ENCODE measurements at places on chromosomes 4 and X. TPM values are rescaled to one million over a fixed set of nuclear protein-coding genes. Genes with fewer than 3 reads are reported as not detected.

DNA sequence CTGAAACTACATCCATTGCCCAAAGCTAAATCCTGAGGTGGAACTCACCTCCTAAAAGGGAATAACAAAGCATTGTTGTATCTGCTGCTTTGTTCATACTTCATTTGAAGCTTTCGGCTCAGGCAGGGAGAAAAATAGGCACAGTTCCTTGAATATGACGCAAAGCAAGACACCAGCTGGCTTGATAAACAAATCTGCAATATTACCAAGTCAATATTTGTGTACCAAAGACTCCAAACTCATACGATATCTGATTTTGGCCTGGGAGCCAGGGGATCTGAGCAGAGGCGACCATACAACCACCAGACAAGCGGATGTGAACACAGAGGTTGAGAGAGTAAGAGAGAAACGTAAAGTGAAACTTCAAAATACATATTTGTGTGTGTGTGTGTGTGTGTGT, 34.8 kb upstream of the RAP1GDS1 start:
- DNase-seq, result no peak
- no peak overlapping the region for H3K27ac ChIP-seq

DNA sequence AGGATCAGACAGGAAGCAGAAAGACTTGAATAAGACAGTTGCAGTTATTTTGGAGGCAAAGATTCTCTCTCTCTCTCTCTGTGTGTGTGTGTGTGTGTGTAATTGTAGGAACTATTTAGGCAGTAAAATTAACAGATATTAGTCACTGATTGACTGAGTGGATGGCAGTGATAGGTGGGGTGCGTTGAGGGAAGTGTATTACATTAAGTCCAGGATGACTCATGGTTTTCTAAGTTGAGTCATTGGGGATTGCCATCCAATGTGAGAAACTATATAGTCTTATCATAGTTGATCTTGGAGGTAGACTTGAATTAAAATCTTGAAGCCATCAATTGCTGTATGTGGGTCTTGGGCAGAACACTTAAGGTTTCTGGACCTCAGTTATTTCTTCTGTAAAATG, 75.4 kb downstream of the AR start:
- no peak for DNase-seq
- H3K36me3 ChIP-seq, result no peaks in the 10 kb centered on the region
- H3K4me3 ChIP-seq, result no peak overlapping the region
- no peak overlapping the region for H3K27ac ChIP-seq

DNA sequence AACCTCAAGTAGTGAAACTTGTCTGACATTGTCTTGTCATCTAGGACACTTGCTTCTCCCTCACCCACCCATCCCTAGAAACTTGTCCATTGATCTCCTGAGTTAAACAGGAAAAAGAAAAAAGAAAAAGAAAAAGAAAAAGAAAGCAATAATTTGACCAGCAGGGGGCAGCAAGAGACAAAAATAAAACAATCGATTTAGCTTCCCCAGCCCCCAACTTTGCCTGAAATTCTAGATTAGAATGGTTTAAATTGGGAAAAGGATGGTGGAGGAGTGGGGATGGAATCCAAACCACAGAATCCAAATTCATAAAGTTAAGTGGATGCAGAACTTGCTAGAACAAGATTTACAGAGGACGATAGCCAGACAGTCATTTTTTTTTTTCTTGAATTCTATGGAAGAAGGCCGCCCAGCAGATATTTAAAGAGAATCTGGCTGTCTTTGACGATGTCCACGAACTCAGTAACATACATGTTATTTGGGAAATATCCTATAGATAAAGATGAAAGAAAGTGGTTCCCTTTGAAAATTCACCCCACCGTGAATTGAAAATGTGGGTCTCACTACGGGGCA, 282.9 kb downstream of the USP46 start:
- no peaks in the 10 kb centered on the region for H3K27me3 ChIP-seq
- no peak overlapping the region for H3K4me3 ChIP-seq
- DNase-seq, result no peak
- H3K27ac ChIP-seq, result no peak overlapping the region
- H3K36me3 ChIP-seq, result no peaks in the 10 kb centered on the region

DNA sequence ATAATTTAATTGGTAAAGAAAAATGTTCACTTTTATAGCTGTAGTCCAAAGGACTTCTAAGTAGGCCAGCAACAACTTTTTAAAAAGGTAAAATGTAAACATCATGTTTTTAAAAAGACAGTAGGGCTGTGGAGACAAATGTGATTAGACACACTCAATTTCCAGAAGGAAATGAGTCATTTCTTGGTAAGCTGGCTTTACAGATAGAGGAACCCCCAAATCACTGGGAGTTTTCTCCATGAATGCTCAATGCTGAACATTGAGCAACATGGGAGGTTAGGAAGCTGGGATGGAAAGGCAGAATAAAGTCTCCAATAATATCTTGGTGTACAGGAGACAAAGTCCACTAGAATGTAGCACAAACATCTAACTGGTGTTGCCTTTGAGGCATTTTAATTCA, 121.3 kb downstream of the NWD2 start:
- no peak overlapping the region for H3K4me3 ChIP-seq
- no peaks in the 10 kb centered on the region for H3K27me3 ChIP-seq
- DNase-seq, result no peak
- H3K4me1 ChIP-seq, result no peaks in the 10 kb centered on the region
- no peaks in the 10 kb centered on the region for H3K36me3 ChIP-seq
- H3K27ac ChIP-seq, result no peak overlapping the region

DNA sequence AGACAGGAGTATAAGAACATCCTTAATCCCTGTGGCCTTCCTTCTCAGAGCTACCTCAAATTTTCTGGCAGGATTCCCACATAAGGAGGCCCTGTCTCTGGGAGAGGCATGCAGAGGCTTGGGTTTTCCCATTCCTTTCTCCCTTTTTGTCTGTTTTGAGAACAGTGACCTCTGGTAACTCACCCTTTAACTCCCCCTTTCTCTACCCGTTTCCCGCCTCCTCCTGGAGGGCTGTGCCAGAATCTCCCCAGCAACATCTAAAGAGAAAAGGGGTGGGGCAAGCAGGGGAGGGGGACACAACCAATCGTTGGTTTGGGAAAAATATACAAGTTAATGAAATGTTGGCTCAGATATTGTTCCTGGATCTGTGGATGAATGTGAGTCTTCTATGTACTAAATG, 303.7 kb upstream of the IRS4 start:
- no peaks in the 10 kb centered on the region for H3K27me3 ChIP-seq
- no peaks in the 10 kb centered on the region for H3K36me3 ChIP-seq
- H3K4me1 ChIP-seq, result no peaks in the 10 kb centered on the region
- DNase-seq, result peak; percentile 8
- H3K27ac ChIP-seq, result no peak overlapping the region

DNA sequence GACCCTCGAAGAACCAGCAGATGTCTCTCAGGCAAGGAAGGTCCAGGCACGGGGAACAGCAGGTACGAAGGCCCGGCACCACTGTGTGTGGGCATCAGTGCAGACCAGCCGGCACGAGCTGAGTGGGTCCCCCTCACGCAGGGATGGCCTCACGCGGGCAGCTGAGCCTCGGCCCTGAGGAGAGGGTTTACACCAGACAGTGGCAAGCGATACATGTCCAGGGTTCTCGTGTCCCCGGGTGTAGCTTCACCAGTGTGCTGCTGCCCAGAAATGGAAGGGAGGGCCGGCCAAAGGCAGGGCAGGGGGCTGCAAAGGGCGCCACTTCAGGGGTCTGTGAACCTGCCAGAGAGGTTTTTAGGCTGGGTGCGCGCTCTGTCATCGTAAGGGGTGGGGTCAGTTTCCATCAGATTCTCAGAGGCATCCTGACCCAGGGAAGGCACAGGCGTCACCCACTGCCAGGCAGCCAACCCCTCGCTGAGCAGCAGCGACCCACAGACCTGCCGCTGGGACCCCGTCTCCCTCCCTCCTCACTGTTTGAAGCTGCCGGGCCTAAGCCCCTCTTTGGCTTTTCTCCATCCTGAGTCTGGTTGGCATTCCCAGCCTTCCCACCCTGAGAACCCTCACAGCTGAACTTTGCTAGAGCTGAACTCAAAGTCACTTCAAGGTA, 107.0 kb downstream of the CPZ start:
- H3K4me1 ChIP-seq, result no peaks in the 10 kb centered on the region
- peak; percentile 20 for DNase-seq
- no peaks in the 10 kb centered on the region for H3K36me3 ChIP-seq
- H3K27me3 ChIP-seq, result peaks cover 100% of the 10 kb centered on the region
- no peak overlapping the region for H3K27ac ChIP-seq

GLRA3 gene
- not detected for total RNA-seq

GRCh38 chr4:48133669-48134068, 381 bp downstream of the TXK start:
- no peak overlapping the region for H3K27ac ChIP-seq
- peaks cover 10% of the 10 kb centered on the region for H3K4me1 ChIP-seq
- H3K27me3 ChIP-seq, result no peaks in the 10 kb centered on the region

- H3K4me3 ChIP-seq, result no peak overlapping the region
- no peak overlapping the region for H3K27ac ChIP-seq
- DNase-seq, result no peak
- H3K27me3 ChIP-seq, result no peaks in the 10 kb centered on the region
- H3K36me3 ChIP-seq, result no peaks in the 10 kb centered on the region
- H3K4me1 ChIP-seq, result no peaks in the 10 kb centered on the region
Observed at GRCh38 chr4:132540797-132541196, 608.3 kb upstream of the PCDH10 start.

DNA sequence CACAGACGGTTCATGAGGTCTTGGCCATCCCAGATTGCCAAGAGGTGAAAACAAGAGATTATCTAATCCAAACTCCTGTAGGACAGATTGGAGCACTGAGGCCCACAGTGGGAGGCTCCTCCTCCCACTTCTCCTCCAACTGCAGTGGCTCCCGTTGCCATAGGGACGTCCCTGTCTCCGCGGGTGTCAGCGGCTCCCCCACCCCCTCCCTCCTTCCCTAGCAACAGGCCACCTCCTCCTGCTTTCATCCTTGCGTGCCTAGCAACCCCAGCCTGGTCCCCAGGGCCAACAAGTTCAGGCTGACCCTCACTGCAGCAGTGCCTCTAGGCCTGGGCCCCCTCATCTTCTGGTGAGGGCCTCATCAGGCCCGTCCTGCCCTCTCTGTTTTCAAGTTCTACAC, 6.8 kb upstream of the IQSEC2 start:
- no peak overlapping the region for H3K4me3 ChIP-seq
- peaks cover 26% of the 10 kb centered on the region for H3K27me3 ChIP-seq
- no peak for DNase-seq

Measured in stomach (tissue), 19 donors.